Kidney epithelial cell (primary cell): ENCODE measurements at places on chromosomes 5 and 9.

- DNase-seq: no peak
Measured at GRCh38 chr9:99054581-99054980, 50.3 kb upstream of the TGFBR1 start.

DNA sequence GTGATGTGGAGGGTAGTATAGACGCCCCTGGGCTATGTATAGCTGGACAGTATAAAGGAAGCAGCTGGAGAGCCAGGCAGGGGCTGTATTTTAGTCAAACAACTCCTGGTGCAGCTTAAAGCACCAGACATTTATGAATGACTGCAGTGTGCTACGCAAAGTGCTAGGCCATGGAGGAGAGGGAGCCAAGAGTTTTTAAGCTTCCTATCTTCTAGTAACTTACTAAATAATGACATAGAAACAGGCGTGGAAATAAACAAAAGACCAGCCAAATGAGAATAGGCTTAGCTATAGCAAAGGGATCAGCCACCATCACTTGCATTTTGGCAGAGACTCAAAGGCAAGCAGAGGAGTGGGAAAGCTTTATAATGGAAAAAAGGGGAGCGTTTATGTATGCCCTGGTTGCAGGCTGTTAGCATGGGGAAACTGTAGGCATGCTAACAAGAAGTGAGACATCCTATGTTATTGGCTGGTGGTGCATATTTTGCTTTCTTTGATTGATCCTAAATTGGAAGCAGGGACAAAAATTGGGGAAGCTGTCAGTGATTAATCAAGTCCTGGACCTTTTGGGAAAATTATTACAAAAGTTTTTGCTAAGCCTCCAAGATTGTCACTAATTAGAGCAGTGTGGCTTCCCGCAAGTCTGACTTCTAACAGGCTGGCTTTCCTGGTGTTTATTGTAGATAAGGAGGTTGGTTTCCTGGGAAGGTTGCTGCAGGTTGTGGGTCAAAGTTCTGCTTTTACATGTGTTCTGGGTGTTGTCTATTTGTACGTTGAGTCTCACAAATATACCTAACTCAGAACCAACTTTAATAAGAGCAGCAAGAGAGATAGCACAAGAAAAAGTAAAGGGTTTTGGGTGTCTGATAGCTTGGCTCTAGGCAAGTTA lies 46.6 kb downstream of the RAB3C start:
- DNase-seq: no peak

- DNase-seq: no peak
Measured at GRCh38 chr9:8961186-8961851, 1161.7 kb upstream of the DMAC1 start.

DNA sequence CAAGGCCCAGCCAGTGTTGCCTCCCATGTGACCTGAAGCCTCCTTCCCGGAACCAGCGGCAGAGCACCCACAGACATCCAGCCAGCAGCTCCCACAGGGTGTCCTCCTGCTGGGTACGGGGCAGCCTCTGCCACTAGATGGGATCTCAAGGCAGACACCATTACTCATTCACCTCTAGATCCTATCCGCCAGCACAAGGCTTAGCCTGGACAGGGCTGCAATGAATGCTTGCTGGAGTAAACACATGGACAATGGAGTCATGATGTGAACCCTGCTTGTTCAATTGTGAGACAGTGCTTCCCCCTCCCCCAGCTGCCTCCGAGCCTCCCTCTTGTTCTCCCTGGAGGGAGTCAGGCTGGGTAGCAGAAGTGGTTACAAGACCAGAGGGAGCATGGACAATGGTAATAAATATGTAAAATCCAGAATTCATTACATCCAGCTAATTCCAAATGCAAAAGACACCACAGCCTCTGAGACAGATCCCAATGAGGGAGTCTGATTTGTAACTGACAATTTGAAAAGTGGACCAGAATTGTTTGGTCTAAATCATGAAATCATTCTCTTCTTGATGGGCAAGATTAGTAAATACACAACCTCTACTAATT lies 132.0 kb downstream of the CRB2 start:
- no peak for DNase-seq

DNA sequence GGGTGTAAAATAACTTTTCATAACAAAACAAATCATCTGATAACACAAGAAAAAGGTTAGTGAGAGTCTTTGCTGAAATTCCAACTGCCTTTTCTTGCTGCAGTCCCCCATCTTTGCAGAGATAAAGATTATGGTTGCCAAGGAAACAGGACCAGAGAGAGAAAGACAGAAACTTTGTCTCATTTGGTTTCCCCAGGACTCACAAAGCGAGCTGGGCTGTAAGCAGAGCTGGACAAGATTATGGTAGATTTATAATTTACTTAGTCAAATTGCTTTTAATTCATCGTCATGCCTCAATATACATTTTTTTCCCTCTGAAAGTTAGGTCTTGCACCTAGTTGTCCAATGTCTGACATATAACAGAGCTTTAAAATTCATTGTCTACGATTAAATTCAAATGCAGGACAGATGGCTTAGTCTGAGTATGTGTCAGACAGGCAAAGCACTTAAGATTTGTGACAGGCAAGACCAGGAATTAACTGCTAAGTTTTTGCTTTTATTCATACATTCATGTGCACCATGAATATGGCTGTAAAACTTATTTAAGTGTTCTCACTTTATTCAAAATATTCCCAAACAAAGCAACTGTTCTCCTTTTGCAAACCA lies 17.4 kb downstream of the ENC1 start:
- no peak for DNase-seq

GRCh38 chr9:112881331-112881730 lies 9.3 kb downstream of the SLC46A2 start:
- no peak for DNase-seq

DNA sequence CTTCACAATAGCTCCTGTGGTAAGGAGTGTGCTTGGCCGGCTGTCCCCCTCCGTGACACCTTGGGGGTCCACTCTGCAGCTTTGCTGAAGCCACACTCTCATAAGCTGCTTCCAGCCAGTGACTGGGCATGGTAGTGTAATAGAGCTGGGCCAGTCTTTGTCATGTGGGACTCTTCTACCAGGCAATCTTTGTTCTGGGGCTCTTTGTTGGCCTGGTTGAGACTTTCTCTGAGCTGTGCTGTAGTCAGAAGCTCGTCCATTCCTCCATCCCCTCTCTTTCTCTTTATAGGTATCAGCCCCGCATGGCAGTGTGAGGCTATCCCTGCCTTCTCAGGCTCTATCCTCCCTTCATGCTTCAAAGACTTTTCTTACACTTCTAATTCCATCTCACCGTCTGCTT lies 25.7 kb downstream of the CARD6 start:
- no peak for DNase-seq

DNA sequence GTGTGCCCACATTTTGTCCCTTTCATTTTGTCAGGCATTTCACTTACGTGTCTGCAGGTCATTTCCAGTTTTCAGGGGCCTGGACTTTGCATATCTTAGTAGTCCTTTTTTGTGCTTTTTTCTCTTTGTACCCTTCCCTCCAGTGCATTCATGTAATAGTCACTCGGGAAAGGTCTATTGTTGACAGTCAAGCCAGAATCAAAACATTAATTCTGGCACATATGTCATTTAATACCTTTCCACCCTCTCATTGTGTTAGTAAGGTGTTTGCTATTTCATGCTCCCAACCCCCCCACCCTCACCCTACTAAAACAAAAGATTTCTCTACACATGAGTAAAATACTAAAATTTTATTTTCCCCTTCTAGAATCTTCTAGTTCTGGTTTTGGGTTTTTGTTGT lies 42.7 kb downstream of the UGCG start:
- DNase-seq: no peak

- no peak for DNase-seq
Measured at GRCh38 chr9:101878734-101879133, 140.3 kb upstream of the GRIN3A start.

DNA sequence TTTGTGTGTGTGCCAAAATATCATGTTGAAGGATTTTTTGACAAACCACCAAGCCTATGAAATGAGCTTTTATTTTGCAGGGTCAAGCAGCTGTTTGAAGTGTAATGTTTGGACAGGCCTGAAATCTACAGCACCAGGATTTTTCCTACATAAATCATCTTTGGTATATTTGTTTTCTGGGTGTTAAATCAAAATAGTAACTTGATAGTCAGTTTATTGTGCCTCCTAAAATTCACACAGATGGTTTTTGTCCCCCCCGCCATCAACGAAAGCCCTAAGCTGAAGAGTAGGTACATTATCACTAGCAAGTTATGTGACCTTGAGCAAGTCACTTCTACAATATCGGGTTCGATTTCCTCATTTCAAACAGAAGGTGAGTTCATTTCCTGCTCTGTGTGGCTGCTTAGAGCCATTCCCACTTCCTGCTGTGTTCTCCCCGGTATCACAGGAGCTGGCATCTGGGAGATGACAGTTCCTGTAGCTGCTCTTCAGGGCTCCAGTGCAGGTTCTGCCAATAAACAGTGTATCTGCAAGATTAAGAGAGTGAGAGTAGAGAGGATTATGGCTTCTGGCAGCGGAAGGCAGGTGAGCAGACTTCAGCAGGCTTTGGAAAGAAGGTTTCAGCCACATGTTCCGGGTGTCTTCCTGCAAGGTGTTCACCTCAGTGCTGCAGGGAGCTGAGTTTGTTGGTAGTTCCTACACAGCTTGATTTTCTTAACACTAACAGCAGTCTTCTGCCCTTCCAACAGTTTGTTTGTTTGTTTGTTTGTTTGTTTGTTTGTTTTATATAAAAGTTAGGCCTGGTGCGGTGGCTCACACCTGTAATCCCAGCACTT lies 48.4 kb upstream of the GNE start:
- DNase-seq: no peak

- DNase-seq: peak; percentile 37
Measured at GRCh38 chr5:78747705-78748359, 99.3 kb upstream of the LHFPL2 start.

- peak; percentile 50 for DNase-seq
Measured at GRCh38 chr5:123785162-123786071, 273.4 kb downstream of the CSNK1G3 start.

DNA sequence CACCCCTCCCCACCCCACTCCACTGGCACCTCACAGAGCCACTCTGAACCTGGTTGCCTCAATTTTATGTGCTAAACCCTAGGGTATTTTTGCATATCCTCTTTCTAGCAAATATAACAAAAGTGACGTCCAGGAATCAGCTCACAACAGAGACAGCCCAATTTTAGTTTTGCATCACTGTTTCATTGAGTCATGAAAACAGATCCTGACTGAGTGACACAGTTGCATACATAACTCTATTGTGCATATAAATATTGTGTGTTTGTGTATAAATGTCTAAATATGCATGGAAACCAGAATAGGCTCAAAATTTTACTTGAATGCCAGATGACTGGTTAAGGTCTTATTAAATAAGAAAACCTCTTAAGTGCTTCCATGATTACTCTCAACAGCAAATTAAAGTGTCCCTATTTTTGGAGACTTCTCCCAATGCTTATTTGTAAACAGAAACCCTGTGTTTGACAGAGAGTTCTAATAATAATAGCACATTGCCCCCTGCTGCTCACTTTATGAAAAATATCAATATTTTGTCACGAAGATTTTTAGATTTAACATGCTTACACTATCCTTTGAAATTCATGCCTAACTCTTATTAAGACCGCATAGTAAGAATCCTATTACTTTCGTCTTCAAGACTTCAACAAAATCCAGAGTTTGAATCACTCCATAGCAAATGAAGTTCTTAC lies 75.5 kb upstream of the PRRC1 start:
- no peak for DNase-seq

- DNase-seq: peak; percentile 21
Measured at GRCh38 chr5:135488727-135489465, 36.7 kb upstream of the TIFAB start.

- DNase-seq: no peak
Measured at GRCh38 chr9:132588098-132588497, 5.7 kb downstream of the BARHL1 start.

DNA sequence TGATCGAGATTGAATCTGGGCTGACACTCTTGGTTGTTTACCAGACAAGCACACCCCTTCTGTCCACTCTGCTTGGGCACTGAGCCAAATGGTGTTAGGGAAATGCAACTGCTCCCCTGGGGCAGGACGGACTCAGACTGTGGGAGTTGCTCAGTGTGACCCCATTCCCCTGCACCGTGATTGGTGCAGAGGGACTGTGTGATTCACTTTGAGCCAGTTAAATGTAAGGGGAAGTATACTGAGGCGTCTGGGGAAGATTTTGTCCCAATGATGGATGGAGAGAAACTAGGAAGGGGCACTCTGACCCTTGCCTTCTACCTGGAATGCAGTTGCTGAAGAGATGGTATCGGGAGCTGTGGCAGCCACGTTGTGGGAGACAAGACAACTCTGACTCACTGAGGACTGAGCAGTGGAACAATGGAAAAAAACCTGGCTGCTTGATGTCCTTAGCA lies 196.0 kb upstream of the ANKRD55 start:
- no peak for DNase-seq

DNA sequence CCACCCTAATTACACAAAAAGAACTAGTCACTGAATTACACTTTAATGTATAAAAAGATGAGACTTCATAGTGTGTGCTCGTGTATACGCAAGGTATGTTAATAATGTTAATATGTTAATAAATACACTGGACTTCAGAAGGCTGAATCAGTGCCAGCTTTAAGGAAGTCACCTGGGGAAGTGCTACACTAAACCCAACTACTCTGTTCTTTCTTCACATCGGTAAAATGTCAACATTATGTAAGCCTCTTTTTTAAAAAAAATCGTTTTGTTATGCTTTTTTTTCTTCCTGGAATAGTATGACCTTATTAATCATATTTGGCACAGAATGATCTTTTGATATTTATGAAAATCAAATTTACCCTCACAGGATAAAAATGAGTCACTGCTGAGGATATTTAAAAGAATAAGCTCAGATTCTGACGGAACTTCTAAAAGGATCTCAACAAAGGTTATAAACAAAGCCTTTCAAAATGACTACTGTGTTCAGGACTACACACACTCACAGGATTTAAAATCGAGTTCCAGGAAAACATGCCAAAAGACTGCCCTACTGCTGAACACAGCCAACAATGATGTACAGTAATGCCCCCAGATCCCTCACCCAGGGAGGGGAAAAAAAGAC lies 75.9 kb downstream of the AUH start:
- no peak for DNase-seq

- DNase-seq: no peak
Measured at GRCh38 chr5:176413255-176413565, 3.1 kb downstream of the CLTB start.

DNA sequence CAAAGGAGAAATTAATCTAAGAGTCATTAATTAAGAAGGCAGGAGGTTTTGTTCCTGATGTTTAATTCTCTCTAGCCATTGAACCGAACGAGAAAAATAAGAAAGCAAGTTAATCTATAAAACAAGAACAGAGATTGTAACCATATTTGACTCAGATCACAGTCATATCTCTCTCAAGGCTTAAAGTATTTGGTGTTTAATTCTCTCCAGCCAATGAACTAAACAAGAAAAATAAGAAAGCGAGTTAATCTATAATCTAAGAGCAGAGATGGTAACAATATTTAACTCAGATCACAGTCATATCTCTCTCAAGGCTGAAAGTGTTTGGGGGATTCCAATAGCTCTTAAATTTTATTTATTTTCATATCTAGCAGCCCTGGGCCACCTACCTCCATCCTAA lies 74.4 kb upstream of the SHISAL2B start:
- no peak for DNase-seq

DNA sequence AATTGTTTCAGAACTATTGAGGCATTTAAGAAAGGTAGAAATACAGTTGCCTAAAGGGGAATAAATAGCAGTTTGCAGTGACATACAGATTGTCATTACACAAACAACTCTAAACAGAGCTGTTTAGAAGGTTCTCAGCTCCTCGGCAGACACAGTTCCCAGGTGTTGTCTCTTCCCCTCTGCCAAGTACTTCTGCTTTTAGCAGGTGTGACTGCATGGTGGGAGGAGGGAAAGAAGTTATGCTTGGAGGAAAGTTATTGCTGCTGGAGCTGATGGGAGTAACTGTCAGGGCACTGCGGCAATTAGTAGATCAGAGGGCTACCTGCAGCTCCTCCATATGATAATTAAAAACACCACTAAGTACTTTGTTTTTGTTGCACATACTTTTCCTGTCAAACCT lies 14.5 kb downstream of the EDIL3 start:
- no peak for DNase-seq
